ENCODE measurements at places on chromosomes 16 and 17.

DNA sequence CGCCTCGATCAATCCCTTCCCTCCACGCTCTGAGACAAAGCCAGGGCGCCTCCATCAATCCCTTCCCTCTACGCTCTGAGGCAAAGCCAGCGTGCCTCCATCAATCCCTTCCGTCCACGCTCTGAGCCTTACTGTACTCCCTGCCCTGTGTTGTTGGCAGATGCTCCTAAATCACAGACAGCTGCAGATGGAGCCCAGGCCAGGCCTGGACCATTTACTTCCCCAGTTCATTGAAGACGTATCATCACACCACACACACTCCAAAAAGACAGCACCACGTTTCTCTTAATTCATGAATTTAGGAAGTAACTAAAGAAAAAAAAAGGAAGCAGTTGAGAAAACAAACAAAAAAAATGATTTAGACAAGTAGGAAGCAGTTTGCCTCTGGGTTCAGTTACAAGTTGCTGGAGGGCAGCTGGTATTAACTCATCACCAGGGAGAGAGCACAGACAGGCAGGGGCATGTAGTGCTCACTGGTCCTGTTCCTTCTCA, 7.4 kb upstream of the CD300LD start:
- no peak for DNase-seq

DNA sequence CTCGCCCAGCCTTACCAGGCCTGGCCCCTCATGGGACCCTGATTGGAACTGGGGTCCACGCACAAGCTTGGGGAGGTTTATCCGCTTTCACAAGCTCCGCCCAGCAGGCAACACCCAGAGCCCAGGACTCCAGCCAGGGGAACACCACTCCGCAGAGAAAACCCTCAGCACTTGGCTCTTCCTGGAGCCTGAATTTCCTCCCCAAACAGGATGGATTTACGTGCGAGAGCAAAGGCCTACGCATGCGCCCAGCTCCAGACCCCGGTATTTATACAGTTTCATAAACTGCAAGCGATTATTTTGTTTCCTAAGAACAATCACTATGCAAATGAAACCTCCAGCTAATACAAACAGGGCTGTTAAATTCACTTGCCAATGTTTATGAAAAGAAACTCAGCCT, 22.8 kb downstream of the ZNF423 start:
- no peak for DNase-seq

DNA sequence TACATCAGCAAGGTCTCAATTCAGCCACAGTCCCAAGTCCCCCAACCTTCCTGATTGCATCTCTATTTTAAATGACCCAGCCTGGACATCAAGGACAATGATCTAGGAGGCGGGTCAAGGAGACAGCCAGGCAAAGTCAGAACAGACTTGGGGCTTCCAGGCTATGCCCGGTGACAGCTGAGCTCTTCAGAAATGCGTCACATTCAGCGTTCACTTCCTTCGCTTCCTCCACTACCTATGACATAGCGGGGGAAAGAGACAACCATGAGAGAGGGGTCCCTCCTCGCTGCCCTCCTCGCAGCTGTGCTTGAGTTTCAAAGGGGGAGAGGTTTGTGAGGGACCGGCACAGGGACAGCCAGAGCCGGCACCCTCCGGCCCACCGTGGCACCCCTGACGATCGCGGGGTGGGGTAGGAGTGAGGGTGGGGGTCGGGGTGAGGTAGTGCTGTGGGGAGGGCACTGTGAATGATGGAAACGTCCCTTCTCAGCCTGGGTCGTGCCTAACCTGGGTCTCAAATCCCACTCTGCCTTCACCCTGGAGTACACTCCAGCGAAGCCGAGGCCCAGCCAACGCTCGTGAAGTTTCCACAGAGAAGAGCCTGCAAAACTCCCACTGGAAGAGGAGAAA, 12.3 kb upstream of the LGALS3BP start:
- no peak for DNase-seq

DNA sequence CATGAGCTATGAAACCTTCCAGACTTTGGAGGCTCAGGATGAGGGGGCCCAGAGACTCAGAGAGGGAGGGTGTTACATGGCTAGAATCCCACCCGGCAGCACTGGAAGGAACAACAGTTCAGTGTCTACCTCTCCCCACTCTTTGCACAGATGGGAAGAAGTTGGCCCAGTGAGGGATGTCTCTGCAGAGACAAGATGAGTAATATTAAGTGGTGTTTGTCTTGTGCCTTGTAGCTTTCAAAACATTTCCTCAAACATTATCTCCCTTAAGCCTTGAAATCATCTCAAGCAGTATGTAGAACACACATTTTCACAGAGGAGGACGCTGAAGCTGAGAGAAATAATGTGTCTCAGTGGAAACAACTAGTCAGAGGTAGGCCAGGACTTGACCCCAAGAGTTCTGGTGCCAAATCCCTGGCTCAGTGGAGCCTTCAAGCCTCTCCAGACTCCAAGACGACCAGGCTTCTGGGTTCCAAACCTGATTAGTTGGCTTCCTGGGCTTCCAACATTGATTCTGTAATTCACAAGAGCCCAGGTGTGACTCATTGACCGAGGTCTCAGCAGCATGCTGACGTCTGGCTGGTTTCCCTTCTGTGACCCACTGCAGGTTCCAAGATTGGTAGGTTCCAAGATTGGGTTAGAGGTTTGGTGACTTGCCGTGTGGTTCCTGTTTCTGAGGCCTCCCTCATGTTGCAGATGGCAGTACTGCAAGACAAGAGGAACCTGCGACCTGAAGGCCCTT, 7.4 kb downstream of the RNF112 start:
- no peak for DNase-seq

DNA sequence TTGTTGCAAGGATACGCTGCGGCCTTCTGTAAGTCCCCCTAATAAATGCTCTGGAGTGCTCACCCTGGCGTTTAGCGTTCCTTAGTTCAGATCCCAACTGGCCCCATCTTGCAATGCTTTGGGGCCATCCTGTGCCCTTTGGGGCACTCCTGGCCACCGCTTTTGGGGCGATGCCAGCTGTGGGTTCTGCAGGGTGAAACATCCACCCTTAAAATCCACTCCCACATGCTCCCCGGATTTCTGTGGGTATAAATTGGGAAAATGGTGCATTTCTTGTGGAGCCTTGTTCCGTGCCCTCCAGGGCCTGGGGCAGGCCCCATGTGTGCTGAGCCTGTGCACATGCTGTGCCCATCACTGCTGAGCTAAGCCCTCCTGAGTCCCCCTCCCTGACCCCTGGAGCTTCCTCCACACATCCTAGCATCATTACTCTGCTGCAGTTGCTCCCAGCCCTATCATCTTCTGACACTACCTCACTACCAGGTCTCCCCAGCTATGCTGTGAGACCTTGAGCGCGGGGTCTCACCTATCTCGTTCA, 6.0 kb downstream of the MSRB1 start:
- no peak for DNase-seq

DNA sequence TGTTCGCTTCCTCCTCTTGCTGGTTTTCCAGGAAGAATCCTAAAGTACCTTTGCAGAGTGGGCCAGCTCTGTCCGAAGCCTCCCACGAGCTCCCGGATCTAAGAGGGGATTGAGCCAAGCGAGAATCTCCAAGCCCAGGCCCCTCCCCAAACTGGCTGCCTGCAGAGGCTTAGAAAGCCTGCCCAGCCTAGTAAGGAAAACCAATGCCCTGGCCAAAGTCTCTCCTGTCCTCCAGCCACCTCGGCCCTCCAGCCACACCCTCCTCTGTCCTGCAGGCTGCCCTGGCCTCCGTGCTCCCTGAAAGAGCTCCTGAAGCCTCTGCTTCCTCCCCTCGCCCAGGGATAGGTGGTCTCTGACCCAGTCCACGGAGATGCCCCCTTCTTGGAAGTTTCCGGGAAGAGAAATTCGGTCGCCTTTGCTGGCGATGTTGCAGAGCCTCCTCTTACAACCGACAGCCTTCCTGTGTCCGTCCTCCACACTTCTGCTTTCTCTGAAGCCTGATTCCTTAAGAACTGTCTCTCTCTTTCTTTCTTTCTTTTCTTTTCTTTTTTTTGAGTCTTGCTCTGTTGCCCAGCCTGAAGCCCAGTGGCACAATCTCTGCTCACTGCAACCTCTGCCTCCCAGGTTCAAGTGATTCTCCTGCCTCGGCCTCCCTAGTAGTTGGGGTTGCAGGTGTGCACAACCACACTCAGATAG, 54.9 kb upstream of the TOB1 start:
- no peak for DNase-seq

All from COR-L47 (cell line).